ENCODE measurements at places on chromosomes 13 and 19.
A peak's percentile ranks its signal among the peaks of the same experiment; 100 is the strongest.

GRCh38 chr19:16445238-16446107 lies 26.3 kb downstream of the EPS15L1 start:
- peak; percentile 29 for DNase-seq

DNA sequence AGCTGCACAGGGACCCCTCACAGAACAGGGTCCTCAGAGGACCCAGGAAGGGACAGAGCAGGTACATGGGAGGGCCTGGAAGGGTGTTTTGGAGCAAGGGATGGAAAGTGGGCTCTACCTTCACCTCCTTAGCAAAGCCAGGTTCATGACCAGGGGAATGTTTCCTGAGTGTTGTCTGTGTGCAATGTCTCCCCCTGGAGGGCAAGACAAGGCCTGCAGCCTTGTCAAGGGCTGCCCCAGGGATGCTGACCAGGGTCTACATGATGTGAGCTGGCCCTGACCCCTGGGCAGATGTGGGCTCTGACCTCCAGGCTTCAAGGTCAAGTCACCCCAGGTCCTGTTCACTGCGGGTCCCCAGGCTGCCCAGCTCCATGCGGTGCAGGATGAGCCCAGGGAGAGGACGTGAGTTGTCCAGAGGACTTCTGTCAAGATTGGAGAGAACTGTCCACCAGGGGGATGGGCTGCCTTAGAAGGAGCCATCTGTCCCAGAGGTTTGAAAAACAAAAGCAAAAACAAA lies 1.0 kb upstream of the CEACAM1 start:
- DNase-seq: peak; percentile 86

DNA sequence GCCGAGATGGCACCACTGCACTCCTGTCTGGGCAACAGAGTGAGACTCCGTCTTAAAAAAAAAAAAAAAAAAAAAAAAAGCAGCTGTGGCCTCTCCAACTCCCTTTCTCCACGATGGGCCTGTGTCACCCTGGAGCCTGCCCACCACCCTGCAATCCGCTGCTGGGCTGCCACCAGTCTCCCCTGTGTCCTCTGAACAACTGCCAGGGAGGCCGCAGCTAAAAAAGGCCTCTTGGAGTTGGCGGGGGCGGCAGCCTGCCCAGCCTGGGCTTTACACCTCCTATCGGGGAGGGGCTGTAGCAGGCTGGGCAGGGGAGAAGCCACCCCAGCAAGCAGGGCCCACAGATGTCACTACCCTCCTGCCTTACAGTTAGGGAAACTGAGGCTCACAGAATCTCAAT lies 3.5 kb downstream of the CDC37 start:
- peak; percentile 87 for DNase-seq

DNA sequence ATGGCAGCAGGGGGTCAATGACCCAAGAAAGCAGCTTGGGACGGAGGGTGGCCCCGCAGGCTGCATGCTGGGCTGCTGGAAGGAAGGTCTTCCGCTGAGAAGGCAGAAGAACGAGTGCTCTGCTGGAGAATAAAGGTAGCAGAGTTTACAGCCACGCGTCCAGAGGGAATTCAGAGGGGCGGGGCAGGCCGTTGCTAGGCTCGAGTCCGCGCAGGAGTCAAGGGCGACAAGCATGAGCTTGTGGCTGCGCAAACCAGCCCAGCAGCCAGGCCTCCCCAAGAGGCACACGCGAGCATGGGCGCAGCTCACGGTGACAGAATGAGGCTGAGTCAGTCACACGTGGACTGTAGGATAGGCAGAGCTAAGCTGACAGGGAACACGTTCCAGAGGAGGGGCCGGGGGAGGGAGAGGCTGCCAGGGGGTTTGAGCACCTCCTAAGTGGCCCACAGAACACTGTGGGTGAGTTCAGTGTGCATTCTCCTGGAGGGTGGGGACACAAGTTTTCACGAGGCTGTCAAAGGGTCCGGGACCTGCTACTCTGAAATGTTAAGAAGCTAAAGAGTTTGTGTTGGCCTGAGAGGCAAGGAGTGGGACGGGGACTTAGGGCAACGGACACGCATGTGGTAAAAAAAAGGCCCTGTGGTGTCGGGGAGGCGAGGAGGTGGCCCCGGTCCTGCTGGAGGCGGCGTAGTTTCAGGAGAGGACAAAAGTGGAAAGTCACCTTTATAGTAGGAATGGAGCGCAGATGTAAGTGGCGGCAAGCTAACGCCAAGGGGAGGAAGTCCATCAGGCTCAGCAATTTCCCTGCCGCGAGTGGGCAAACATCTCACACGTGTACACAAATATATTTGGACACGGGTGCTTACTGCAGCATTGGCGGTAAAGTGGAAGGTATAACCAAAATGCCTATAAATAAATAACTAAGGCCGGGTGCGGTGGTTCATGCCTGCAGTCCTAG lies 17.7 kb downstream of the RFX2 start:
- peak; percentile 85 for DNase-seq

DNA sequence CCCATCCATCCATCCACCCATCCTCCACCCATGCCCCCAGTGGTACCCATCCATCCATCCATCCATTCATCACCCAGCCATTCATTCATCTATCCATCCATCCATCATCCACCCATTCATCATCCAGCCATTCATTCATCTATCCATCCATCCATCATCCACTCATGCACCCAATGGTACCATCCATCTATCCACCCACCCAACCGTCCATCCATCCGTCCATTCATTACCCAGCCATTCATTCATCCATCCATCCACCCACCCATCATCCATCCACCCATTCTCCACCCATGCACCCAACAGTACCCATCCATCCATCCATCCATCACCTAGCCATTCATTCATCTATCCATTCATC lies 5.3 kb downstream of the PLPPR3 start:
- no peak for DNase-seq

GRCh38 chr19:35845215-35846037 lies 6.9 kb downstream of the NPHS1 start:
- peak; percentile 90 for DNase-seq
